PC-9 (cell line): ENCODE measurements at places on chromosomes 1 and 21. TPM values are rescaled to one million over a fixed set of nuclear protein-coding genes. Genes with fewer than 3 reads are reported as not detected.

SPRR2F gene
- total RNA-seq, result not detected in 2 replicates

LCE1F gene
- total RNA-seq, result not detected in 2 replicates

DNA sequence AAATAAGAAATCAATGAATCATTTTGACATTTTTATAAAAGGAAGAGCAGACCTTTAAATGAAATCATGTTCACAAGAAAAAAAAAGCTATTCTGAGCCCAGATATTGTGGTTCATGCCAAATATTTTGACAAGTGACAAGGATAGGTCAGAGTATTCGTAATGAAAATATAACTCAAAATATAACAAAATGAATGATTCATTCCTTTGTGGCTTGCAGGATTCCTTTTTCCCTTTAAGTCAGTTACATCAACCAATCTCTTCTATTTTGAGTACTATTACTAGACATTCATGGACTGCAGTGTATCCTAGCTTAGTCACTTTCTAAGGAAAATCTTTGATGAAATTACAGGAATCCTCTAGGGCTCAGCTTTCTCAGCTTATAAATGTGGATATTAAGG, 188.7 kb downstream of the COL11A1 start:
- no peak overlapping the region for H3K4me3 ChIP-seq
- H3K27ac ChIP-seq, result no peak overlapping the region
- DNase-seq, result no peak
- H3K27me3 ChIP-seq, result no peaks in the 10 kb centered on the region
- no peaks in the 10 kb centered on the region for H3K36me3 ChIP-seq

GRCh38 chr21:22174746-22175145, 1176.5 kb downstream of the NCAM2 start:
- no peak overlapping the region for H3K4me3 ChIP-seq
- no peaks in the 10 kb centered on the region for H3K27me3 ChIP-seq
- no peak overlapping the region for H3K27ac ChIP-seq

DNA sequence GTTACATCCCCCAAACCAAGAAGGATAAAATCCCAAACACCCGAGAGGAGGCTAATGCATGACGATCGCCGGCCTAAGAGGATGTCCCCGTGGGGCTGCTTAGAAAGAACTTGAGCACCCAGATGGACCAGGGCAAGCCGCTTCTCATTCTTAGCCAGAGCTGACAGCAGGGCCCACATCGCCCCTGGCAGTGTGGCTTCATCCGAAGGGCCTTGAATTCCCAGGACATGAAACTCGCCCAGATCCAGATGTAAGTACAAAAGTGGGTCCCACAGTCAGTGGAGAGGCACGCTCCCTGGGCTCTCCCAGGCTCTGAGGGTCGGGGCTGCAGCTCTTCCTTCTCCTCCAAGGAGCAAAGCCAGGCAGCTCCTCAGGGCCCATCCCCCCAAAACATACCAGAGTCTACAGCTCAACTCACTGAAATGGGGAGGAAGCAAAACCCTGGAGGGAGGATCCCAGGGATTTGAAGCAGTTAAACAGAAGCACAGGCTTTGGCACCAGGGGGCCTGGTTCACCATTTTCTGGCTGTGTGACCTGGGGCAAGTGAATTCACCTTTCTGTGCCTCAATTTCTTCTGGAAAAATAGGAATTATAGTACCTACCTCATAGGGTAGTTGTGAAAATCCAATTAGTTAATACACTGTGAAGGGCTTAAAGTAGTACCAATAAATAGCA, 85.6 kb downstream of the MAN1C1 start:
- H3K4me1 ChIP-seq, result peaks cover 11% of the 10 kb centered on the region
- no peak for DNase-seq
- H3K27ac ChIP-seq, result no peak overlapping the region
- H3K27me3 ChIP-seq, result no peaks in the 10 kb centered on the region

- H3K4me1 ChIP-seq, result 0 out of 2 replicates have a peak, but pooled peaks cover 3% of the 10 kb centered on the region
- no peak overlapping the region for H3K4me3 ChIP-seq
- no peaks in the 10 kb centered on the region for H3K27me3 ChIP-seq
- H3K36me3 ChIP-seq, result no peaks in the 10 kb centered on the region
- H3K27ac ChIP-seq, result no peak overlapping the region
- DNase-seq, result no peak
Observed at GRCh38 chr21:41548781-41549180, 40.8 kb upstream of the TMPRSS2 start.

DNA sequence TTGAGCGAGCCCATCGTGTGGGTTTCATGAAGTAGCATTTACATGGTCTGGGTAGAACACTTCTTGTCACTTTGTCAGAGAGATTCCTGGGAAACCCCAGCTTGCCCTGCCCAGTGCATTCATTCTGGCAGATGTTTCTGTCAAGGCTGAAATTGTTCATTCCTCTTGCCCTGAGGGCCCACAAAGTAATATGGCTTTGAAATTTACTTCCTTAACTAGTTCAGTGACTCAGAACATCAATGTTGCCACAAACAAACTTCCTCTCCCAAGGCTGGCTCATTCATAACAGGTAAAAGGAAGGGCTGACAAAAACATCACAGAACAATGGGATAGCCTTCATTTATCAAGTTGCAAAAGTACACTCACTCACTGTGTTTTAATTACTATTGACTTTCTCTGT, 5.0 kb upstream of the KIAA0040 start:
- H3K27me3 ChIP-seq, result no peaks in the 10 kb centered on the region
- peak overlapping the region; percentile 93 for H3K27ac ChIP-seq
- H3K36me3 ChIP-seq, result no peaks in the 10 kb centered on the region
- peaks cover 30% of the 10 kb centered on the region for H3K4me1 ChIP-seq
- DNase-seq, result peak; percentile 76

DNA sequence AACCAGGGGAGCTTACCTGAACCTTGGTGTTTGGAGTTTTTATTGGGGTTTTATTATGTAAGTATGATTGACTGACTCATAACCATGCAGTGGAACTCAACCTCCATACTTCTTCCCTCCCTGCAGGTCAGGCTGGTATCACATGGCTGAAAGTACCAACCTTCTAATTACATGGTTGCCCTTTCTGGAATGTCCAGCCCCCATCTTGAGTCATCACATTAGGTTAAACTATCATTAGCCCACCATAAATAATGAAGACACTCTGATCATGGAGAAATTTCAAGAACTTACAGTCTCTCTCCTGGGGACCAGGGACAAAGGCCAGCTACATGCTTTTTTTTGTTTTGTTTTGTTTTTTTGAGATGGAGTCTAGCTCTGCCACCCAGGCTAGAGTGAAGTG, 19.2 kb upstream of the DPH5 start:
- H3K4me3 ChIP-seq, result no peak overlapping the region
- H3K4me1 ChIP-seq, result no peaks in the 10 kb centered on the region
- peaks cover 16% of the 10 kb centered on the region for H3K36me3 ChIP-seq
- H3K27ac ChIP-seq, result no peak overlapping the region
- H3K27me3 ChIP-seq, result no peaks in the 10 kb centered on the region
